Stimulated activated CD4-positive, alpha-beta T cell treated with anti-CD3 and anti-CD28 coated beads, Interleukin-15, amount 100 ng/mL, for 1 hour (primary cell): ENCODE measurements at places on chromosomes 7 and 10.

GRCh38 chr10:79003183-79004100, 65.3 kb upstream of the ZMIZ1 start:
- no peak for DNase-seq

- no peak for DNase-seq
Measured at GRCh38 chr7:935164-935873, 19.2 kb downstream of the ADAP1 start.

GRCh38 chr10:85311613-85312337, 983.4 kb downstream of the CCSER2 start:
- no peak for DNase-seq

- no peak for DNase-seq
Measured at GRCh38 chr7:106178593-106179134, 66.6 kb upstream of the SYPL1 start.

- no peak for DNase-seq
Measured at GRCh38 chr10:80684259-80684658, 146.6 kb downstream of the SH2D4B start.

DNA sequence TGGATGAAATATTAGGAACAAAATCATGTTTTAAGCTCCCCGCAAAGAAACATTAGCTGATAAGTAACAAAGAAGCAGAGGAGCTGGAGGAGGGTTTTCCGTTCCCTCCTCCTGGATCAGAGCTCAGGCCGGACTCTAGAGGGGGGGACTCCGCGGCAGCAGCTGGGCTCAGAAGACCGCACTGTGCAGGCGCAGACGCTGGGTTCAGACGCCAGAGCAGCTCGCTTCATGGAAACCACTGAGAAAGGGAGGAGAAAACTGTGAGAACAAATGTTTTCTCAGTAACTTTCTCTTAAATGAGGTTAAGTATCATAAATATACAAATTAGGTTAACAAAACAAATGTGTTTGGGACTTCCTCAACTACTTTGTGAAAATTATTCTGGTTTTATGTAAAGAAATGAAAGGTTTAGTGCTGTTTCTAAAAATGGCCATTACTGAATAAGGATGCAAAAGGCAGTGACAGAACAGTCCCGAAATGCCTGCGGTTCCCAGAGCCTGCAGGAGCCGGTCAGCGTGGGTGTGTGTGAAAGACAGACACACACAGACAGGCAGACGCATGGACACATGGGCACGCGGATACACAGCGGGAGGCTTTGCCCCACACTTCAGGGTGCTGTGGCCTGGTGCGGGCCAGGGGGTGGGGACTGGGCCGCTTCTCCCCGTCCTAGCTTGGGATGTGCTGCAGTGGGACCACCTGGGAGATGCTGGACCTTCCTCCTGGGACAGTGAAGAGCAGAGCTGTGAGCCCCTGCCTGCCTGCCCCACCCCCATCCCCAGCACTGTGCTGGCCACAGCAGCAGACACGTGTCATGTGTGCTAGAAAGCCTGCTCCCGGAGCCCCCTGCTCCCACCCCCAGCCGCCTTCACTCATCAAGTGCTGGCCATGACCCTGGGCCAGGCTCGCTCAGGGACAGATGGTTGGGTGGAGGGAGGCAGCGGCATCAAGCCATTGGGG, 20.3 kb upstream of the ADGRA1 start:
- no peak for DNase-seq

DNA sequence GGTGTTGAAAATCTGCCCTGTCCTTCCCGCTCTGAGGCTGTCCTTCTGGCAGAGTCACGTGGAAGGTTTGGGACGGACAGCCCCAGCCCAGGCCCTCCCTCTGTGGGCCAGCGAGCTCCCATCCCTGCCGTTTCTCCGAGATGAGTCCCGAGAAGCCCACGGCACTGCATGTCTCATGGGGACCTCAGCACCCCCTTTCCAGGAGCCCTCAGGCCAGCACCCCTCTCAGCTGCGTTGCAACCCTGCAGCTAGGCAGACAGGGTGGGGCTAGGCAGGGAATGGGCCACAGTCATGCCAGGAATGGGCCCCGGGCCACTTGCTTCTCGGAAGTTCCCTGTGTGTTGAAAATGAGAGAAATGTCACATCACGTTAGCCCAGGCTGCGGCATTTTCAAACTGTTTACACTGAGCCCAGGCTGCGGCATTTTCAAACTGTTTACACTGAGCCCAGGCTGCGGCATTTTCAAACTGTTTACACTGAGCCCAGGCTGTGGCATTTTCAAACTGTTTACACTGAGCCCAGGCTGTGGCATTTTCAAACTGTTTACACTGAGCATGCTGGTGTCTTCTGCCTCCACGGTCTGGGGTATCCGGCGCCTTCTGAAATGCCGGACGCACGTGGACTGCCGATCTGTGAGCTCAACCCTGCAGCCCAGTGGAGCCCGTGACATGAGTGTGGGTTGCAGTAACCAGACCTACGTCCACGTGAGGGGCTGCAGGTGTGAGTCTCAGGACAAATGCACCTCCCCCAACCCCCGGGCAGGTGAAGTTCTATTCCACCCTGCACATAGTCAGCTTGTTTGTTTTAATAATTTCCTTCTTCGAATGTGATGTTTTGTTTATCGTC, 42.6 kb downstream of the FAM20C start:
- no peak for DNase-seq

- DNase-seq, result no peak
Measured at GRCh38 chr7:106071356-106071998, 40.6 kb downstream of the SYPL1 start.

DNA sequence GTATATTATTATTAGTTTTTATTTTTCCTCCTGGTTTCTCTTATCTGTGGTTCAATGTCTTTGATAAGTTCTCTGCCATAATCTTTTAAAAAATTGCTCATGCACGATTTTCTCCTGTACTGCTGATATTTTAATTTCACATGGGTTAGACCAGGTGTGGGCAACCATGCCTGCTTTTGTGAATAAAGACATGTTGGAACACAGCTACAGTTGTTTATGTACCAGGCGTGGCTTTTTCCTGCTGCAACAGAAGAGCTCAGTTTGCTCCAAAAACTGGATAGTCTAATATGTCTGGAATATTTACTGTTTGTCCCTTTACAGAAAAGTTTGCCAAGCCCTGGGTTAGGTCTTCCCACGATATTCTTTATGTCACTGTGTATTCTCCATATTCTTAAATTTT, 105.2 kb downstream of the VWC2 start:
- DNase-seq, result no peak

GRCh38 chr10:49177391-49178355, 10.5 kb downstream of the TMEM273 start:
- no peak for DNase-seq

GRCh38 chr7:98826811-98827231, 43.0 kb downstream of the TMEM130 start:
- no peak for DNase-seq

DNA sequence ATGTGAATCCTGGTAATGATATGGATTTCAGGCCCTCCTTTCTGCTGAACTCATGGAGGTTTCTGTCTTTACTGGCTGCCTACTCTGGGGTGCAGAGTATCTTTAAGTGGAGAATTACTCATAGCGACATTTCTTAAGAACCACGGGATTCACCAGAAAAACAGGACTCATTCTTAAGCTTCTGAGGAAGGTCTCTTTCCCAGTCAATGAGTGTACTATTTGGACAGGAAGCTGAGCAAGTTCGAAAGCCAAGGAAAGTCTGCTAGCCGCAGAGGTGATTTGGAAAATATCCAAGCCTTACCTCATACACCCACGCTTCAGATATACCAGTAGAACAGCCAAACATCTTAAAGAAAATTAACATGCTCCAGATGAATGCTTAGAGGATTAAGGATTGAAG, 377.6 kb upstream of the MYO3A start:
- no peak for DNase-seq

DNA sequence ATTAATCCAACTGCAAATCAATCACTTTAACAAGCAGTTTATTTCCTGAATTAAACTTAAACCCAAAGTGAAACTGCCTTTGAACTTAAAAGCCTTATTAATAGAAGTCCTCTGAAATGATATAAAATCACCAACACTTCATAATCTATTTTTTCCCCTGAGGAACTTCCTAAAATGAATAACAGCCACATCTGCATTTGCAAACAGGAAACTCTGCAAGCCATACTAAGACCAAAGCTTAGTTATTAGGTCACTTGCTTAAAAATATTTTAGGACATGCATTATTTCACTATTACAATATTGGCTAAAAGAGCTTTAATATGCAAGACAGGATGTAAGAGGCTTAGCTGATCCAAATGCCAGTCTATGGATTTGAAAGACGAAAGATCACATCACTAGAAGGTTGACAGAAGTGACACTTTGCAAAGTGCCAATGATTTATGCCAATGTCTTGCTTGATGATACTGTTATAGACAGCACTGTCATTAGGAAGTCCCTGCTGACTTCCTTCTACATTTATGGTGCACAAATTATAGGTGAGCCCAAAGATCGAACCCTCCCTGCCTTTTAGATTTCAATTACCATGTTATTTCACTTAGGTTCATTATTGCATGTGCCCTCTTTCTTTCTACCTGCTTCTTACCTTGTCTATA, 99.9 kb upstream of the SKAP2 start:
- no peak for DNase-seq

GRCh38 chr7:21084286-21084685, 297.6 kb upstream of the SP8 start:
- DNase-seq, result no peak

DNA sequence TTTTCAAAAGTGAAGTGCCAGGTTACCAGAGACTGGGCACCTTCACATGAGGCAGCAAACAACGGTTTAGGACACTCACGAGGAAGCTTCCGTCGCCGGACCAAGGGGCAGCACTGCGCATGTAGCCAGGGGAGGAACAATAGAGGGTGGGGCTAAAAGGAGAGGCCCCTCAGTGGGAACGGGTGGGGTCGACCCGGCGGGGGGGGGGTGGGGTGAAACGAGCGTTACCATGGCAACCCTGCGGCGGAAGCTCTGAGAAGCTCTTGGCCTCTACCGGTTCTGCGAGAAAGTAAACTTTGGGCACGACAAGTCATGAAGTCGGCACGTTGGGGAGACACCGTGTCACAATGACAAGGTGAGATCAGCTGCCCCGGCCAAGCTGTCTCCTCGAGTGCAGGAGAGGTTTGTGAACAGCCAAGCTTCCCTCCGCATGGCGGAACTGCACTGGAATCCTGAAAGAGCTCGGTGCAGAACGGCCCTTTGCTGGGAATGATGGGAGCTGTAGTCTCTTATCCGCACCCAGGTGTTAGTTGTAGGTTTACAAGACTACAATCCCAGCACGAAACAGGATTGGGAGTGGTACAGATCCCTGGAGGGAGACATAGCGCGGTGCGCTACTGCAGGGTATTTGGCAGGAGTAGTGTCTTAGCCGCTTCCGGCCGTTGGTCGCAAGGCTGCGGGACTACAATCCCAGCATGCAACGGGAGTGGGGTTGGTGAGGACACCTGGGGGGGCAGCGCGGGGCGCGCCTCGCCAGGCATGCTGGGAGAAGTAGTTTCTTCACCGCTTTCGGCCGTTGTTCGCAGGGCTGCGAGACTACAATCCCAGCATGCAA, 72.8 kb upstream of the ZNF722 start:
- peak; percentile 79 for DNase-seq

- no peak for DNase-seq
Measured at GRCh38 chr7:30280631-30281030, 3.8 kb upstream of the ZNRF2 start.

GRCh38 chr10:71705582-71705981, 14.0 kb downstream of the C10orf105 start:
- DNase-seq, result no peak

DNA sequence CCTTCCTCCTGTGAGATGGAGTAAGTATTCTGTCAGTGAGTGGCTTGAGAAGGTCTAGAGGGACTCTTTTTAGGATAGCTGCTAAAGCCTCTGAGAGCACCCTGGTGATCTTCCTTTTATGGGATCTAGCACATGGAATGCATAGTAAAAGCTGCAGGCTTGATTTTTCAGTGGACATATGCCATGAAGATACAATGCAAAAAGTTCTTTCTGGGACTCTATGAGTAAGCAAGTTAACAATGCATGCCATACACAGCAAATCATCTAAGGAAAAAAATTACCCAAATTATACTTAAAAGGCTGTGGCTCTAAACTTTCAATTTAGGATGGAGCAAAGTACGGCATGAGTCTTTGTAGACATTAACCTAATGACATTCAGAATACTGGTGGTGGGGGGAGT, 154.5 kb downstream of the SGMS1 start:
- no peak for DNase-seq

GRCh38 chr10:123462246-123462645, 203.9 kb upstream of the GPR26 start:
- no peak for DNase-seq

- DNase-seq, result no peak
Measured at GRCh38 chr10:68559841-68560185, 324 bp upstream of the TET1 start.

DNA sequence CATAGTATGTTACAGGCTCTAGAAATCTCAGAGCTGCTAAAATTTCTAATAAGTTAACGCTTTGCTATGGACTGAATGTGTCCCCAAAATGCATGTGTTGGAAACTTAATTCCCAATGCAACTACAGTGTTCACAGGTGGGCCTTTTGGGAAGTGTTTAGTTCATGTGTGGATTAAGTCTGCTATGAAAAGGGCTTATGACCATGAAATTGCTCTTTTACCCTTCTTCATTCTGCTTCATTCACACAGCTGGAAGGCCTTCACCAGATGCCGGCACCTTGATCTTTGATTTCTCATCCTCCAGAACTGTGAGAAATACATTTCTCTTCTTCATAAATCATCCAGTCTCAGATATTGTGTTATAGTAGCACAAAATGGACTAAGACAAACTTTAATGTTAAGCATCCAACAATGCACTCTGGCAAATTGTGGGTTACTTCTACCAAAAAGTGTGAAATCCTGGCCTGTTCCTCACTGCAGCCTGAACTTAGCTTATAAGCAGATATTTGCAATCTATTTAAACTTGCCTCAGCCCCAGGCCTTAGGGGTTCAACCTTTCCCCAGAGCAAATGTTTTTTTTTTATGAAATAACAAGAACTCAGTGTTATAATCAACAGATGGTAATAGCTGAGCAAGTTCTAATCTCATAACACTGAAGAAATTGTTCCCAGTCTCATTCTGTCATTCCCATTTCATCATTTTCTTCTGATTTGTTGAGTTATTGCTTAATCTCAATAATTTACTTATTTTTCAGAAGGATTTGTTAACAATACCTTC, 523.6 kb downstream of the KIF20B start:
- DNase-seq, result no peak
